Endodermal cell (in vitro differentiated cells): ENCODE measurements at places on chromosomes 6 and 20. TPM values are rescaled to one million over a fixed set of nuclear protein-coding genes. Genes with fewer than 3 reads are reported as not detected.

AAR2 gene
- 14.2 to 25.5 TPM (median 24.3 TPM) in 3 replicates for total RNA-seq

DNA sequence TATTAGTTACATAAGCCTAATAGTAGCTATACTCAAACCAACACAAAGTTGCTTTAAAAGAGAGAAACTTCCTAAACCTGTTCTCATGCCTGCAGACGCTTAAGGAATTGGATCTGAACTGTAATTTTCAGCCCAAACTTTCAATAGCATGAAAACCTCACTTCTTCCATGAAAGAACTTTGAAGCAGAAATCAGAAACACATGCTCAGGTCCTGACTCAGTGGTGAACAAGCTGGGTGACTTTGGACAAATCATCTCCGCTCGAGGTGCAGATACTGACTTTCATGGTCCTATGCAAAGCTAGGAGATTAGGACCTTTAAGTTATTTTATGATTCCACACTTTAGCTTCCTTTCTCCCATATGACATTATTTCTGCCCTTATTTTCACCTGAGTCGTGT, 36.5 kb downstream of the NOX3 start:
- no peak for DNase-seq
- H3K27me3 ChIP-seq: no peaks in the 10 kb centered on the region
- no peaks in the 10 kb centered on the region for H3K4me1 ChIP-seq
- H3K27ac ChIP-seq: no peak overlapping the region
- H3K36me3 ChIP-seq: no peaks in the 10 kb centered on the region

GRCh38 chr6:80767808-80768207, 661.3 kb downstream of the BCKDHB start:
- no peak for DNase-seq
- H3K36me3 ChIP-seq: no peaks in the 10 kb centered on the region
- H3K27me3 ChIP-seq: no peaks in the 10 kb centered on the region
- H3K4me1 ChIP-seq: peaks cover 7% of the 10 kb centered on the region

DNA sequence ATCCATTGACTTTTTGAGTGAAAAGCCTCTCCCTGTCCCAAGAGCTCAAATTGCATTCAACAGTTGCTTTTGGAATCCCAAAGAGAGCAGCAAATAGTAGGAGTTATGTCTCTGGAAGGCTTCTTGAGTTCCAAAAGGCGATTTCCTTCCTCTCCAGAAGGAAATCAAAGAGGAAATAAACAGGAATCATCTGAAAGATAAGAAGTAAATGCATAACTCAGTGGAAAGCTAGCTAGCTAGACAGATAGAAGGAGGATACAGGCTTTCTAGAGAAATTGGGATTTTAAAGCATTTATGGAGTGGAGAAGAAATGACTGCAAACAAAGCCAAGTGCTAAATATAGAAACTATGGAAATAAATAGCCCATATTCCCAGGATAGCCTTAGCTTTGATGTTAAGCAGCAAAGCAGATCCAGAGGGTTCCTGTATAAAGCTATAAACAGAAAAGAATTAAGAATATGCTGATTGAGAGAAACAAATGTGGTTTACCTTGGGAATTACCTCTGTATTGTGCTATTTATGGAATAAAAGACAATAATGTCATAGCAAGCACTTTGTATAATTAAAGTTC, 214.7 kb downstream of the PLCB1 start:
- no peak overlapping the region for H3K27ac ChIP-seq
- H3K36me3 ChIP-seq: no peaks in the 10 kb centered on the region
- no peaks in the 10 kb centered on the region for H3K27me3 ChIP-seq
- H3K4me3 ChIP-seq: no peak overlapping the region
- no peak for DNase-seq
- peaks cover 2% of the 10 kb centered on the region for H3K4me1 ChIP-seq
